Activated T-helper 17 cell treated with anti-CD3 and anti-CD28 coated beads, Interleukin-2, amount 50 U/mL, for 72 hours (primary cell): ENCODE measurements at places on chromosomes 6 and 20.

GRCh38 chr6:135938576-135939207, 87.2 kb downstream of the PDE7B start:
- ATAC-seq = no peak

DNA sequence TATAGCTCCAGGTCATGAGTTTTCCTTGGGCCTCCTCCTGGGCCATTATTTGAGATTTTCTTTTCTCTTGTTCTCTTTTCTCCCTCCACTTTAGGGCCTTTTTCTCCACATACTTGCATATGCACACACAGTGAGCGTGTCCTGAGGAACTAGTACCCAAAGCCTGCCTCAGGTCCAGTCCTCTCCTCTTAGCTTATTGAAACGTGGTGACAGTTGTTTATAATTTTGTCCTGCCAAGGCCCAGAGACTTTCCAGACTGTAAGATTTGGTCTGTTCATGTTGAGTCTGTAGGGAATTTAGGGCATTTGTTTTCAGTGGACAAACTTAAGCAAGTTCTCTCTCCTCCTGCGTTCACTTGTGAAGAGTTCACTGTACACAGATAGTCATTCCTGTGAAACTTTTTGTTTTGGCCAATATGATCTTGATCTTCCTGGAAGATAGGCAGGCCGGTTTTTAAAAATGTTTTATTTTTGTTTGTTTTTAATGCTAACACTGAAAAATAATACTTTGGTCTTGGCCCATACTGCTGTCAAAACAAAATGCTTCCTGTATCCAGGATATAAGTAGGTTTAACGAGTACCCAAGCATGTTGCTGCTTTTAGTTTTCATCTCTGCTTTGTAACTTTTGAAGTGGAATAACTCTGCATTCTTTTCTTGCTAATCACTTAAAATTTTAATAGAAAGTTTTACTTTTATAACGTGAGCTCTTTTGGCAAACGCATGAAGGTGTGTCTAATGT, 20.7 kb downstream of the LRRC1 start:
- ATAC-seq = no peak

DNA sequence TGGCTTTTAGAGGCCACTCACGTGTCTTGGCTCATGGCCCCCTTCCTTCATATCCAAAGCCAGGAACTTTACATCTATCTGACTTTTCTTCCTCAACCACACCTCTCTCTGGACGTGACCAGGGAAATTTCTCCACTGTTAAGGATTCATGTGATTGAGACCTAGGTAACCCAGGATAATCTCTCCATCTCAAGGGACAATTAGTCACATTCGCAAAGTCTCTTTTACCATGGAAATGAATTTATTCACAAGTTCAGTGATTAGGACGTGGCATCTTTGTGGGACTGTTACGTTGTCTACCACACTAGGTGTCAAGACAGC, 227.5 kb upstream of the RAB32 start:
- ATAC-seq = no peak

DNA sequence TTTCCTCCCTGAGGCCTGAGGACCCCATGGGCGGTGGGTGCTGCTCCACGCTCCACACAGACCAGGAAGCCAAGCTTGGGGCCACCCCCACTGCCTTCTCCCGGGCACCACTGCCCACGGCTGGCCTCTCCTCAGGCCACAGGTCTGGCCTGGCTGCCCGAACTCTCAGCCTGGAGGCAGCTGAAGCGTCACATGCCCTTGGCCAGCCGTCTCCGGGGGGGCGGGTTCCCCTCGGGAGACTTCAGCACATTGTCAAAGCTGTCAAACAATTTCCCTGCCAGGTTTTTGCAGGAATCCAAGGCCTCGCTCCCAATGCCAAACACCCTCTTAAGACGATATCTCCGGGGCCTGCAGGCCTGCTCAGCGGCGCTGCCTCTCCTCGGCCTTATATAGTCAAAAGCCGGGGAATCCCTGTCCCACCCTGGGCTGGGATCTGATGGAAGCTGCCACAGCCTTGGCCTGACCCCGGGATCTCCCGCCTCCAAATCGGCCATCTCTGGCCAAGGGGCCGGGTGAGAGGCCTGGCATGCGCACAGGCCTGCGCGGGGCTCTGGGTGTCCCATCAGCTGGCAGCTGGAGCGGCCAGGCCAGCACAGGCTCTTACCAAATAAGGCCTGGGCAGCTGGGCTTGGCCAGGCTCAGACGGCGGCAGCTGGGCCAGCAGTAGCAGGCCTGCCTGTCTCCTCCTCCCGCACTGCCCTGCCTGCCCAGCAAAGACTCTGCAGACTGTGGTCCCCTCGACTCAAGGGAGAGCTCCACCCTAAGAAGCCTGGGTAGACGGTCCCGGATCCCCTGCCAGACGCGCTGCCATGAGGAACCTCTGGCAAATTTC, 49.7 kb downstream of the RBM38 start:
- no peak for ATAC-seq

DNA sequence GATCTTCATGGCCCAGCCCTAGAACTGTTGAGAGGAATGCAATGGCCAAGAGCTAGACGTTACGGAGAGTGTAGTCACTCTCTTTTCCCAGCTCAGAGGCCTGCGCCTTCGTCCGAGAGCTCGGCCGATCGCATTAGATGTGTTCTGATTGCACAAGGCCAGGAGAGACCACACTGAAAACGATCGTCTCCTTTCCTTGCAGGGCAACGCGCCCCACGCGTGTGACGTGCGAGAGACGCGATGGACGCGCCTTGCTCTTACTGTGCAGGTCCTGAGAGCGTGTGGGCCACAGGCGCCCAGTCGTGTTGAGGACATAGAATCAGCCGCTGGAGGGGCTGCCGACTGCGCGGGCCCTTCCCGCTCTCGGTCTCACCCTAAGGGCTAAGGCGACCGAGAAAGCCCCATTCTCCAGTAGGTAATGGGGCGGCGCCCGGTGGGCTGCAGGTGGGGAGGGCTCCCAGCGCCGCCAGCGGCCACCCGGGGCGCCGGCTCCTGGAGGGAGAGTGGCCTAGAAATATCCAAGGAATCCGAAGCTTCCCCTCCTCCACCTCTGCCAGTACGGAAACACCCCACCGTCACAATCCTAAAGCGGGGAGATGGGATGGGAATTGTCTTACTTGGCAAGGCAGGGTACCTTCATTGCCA, 26.9 kb downstream of the TFAP2B start:
- no peak for ATAC-seq

- ATAC-seq = no peak
Observed at GRCh38 chr20:55094353-55094861, 619.0 kb downstream of the DOK5 start.
